ENCODE measurements at places on chromosomes 3 and 15.

DNA sequence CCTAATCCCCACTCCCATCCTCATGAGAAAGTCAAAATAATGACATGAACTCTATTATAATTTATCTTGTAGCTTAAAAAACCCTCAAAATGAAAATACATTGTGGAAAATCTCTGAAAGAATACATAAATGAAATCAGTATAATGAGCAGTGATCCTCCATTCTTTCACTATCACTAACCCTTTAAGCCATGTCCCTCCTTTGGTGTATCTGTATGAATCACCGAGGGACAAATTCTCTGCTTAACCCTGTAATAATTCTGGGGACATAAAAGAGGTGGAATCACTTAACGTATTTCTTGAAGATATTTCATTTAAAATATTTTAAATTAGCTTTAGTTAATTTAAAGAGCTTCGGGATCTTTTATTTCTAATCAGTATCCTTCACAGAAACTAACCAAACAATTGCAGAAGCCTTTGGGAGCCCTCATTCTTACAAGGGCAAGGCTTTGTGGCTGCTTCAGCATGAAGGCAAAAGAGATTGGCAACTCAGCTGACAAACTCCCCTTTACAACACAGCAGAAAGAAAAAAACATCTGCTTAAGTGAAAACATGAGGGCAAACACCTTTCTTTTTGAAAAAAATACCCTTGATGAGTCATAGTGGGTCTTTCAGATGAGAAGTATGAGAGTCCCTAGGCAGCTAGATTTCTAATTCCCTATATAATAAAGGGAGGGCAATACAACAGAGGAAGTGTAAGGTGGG lies 44.0 kb upstream of the ALCAM start:
- DNase-seq = no peak

DNA sequence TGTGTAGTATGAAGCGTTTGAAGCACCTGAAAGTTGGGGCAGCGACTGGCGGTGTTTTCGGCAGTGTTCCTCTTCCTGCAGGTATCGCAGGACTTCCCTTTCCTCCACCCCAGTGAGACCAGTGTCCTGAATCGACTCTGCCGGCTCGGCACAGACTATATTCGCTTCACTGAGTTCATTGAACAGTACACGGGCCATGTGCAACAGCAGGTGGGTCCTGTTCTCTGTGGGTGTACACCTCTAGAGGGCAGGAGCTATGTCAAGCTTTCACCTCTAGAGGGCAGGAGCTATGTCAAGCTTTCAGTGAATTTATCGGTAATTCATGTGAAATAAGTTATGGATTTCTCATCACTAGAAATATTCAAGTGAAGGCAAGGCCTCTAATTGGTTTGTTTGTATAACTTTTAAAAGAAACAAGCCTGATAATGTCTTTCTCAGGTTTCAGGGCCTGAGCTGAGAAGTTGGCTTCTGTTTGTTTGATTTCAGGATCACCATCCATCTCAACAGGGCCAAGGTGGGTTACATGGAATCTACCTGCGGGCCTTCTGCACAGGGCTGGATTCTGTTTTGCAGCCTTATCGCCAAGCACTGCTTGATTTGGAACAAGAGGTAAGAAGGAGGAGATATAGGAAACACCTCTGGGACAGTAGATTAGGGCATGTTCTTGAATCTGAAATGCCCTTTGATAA lies 5.3 kb downstream of the TUBGCP4 start:
- DNase-seq = peak; percentile 14

GRCh38 chr3:53818221-53819162 lies 27.7 kb downstream of the CHDH start:
- no peak for DNase-seq

GRCh38 chr3:131973731-131974130 lies 61.1 kb downstream of the CPNE4 start:
- no peak for DNase-seq

DNA sequence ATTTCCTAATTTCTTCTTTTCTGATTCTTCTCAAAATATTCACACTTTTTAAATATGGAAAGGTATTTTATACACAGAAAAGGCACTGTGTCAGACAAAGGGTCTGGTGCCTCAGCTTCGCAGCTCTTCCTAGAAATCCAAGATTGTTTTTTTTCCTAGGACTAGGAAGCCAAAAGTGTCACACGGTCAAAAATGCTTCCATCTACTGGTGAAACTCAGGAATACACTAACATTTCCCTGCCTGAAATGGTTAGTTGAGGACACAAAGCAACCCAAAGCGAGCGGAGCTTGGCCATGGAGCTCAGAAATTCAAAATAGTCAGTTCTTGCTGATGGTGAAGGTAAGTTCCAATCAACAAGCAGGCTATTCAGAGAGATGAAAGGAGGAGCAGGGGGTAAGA lies 426.5 kb upstream of the RASGRP1 start:
- no peak for DNase-seq

DNA sequence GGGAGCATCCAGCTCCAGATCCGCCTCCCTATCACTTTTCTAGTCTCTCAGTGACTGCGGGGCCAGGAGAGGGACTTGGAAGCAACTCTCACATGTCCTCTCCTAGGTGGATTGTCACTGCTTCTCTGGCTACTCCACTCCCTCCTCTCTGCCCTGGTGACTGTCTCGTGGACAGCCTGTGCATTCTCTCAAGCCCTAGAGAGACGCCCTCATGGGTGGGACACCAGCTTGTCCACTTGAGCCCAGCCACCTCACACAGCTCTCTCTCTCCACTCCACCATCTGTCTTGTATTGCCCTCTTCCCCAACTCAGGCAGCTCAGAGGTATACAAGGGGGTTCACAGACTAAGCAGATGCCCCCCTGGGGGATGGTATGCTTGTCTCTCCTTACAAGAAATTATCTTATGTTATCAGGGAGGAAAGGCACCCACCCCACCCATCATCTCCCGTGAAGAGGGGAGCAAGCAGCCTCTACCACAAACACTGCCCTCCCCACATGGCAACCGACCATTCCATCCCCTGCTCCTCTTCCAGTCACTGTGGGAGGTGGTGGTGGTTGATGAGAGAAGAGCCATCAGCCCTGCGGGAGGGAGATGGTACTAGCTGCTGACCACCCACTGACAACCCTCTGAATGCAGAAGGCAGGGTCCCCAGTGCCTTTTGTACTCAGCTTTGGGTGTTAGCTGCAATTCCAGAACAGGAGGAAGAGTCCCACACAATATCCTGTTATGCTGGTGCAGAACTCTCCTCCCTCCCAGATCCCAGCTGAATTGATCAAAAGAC lies 15.5 kb upstream of the LOXL1 start:
- no peak for DNase-seq

- no peak for DNase-seq
Observed at GRCh38 chr3:96931119-96931862, 116.9 kb downstream of the EPHA6 start.

DNA sequence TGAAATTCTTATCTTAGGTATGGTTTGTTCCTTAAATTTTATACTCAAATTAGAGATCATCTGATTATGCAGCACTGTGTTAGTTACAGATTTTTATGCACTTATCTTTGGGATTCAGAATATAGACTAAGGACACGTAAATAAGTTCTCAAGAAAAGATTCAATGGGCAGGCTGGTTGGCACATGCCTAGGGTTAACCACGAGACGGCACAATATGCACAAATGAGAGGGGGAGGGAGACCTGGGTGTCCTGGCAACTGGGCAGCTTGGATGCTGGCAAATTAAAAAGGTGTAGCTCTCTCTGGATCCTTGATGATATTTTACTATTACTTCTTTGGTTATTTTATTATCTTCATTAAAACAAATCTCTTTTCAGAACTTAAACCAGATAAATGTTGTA lies 672 bp downstream of the AADAC start:
- no peak for DNase-seq

DNA sequence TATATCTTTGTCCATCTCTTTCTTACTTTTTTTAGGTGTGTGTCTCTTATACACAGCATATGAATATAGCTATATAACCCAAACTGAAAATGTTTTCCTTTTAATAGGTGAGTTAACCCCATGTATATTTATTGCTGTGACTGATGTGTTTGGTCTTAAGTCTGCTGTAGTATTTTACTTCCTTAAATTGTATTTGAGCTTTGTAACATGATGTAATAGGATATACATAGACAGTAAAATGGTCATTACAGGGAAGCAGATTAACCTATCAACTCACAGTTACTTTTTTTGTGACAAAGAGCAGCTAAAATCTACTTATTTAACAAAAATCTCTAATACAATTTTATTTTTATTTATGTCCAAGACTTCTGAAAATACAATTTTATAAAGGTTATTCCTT lies 51.8 kb upstream of the CDAN1 start:
- DNase-seq = no peak

- DNase-seq = no peak
Observed at GRCh38 chr3:128353991-128354687, 112.6 kb downstream of the DNAJB8 start.

- no peak for DNase-seq
Observed at GRCh38 chr3:41080141-41080540, 119.2 kb upstream of the CTNNB1 start.

DNA sequence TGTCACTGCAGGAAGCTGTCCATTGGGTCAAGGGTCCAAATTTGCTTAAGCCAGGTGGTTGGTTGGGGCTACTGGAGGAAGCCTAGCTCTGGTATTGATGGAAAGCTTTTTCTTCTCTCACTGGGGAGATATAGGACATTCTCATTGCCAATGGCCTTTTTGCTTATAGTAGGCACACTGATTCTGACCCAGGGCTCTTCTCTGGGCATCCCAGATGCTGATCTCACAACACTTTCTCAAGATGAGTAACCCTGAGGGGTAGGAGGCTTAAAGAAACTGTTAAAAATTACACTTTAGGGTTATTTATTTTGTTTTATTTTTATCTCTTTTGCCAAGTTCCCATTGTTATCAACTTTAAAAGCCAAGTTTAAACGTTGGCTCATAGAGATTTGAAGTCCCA lies 337.8 kb downstream of the LRRC3B start:
- DNase-seq = no peak

DNA sequence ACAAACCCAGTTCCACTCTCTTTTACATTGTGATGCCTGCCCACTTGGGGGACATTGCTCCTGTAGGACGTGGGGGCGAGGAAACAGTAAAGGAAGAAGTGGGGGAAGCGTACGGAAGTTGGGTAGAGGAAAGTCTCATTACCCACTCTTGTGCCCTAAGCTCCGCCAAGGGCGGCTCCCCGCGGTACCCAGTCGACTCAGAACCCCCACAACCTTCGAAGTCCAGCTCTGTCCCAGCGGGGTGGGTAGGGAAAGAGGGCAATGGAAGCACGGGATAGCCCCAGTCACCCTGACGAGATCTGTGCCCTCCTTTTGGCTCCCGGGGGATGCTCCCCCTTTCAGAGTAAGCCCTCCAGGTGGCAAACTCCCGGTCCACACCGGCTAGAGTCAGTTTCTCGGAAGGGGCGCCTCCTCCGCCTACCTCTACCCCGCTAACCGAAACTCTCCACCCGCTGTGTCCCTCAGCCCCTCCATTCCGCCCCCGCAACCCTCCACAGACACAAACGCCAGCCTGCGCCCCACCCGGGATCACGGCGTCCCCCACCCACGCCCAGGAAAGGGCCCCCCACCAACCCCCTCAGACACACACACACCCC lies 527 bp downstream of the CSNK1G1 start:
- DNase-seq = peak; percentile 4

DNA sequence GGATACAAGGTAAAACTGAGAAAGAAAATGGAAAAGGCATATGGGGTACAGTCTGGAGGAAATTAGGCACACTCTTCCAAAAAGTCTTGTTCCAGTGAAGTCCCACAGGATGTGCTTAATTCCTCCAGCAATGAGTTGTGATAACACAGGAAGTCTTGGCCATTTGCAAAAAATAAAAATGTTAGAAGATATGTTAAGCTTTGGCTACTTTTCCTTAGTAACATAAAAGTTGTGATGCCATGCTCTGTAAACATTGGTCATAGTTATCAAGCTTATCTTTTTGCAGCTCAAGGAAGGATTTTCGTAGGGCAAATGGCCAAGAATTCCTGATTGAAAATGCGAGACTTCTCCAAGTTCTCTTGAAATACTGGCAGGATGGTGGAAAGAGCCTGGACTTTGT lies 26.4 kb downstream of the LNP1 start:
- DNase-seq = no peak

GRCh38 chr3:143302638-143303171 lies 183.1 kb downstream of the CHST2 start:
- no peak for DNase-seq

GRCh38 chr15:33693166-33693800 lies 275.0 kb upstream of the CHRM5 start:
- no peak for DNase-seq

DNA sequence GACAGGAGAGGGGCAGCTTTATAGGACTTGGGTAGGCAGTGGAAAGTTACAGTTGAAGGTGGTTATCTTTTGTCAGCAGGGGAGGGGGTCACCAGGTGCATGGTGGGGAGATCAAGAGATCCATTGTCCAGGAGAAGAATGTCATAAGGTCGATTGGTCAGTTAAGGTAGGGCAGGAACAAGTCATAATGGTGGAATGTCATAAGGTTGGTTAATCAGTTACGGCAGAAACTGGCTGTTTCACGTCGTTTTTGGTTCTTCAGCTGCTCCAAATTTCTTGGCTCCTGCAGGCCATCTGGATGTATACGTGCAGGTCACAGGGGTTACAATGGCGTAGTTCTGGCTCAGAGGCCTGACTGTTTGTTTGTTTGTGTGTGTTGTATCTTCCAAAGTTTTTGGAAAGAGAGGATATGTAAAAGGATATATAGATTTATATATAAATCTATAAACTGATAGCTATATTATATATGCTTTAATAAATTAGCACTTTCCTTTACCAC lies 565.1 kb downstream of the ZNF385D start:
- DNase-seq = no peak

GRCh38 chr3:72615182-72615581 lies 233.1 kb downstream of the SHQ1 start:
- no peak for DNase-seq

GRCh38 chr3:9946112-9947024 lies 5.8 kb downstream of the PRRT3 start:
- DNase-seq = peak; percentile 84

DNA sequence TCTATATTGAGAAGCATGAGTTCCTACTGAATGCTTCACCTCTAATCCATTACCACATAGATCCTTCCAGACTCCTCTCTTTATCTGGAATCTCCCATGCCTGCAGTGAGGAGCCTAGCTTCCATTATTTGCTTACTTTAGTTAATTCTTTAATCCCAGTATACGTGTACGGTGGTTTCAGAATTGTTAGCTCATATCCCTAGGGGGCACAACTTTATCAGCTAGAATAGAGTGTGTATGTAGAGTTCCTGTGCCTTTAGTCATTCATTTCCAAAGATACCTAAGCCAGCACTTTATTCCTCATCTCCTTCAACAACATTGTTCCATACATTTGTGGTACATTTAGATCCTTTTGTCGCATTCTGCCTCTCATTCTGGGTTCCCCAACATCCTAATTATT lies 226.0 kb downstream of the TJP1 start:
- no peak for DNase-seq

All from central memory CD4-positive, alpha-beta T cell (primary cell).